Bronchus fibroblast of lung (primary cell): ENCODE measurements at places on chromosomes 16 and 17. TPM values are rescaled to one million over a fixed set of nuclear protein-coding genes. Genes with fewer than 3 reads are reported as not detected.

PDILT gene
- not detected in 2 replicates for total RNA-seq

SAMD14 gene
- total RNA-seq: 1.0 and 1.8 TPM in 2 replicates

ASB16 gene
- total RNA-seq: under 0.01 TPM in 1 of 2 replicates, not detected in the other

KCNG4 gene
- total RNA-seq: not detected in 2 replicates

TBC1D3H gene
- not detected in 2 replicates for total RNA-seq

OVCA2 gene
- 57.5 and 59.2 TPM in 2 replicates for total RNA-seq

SLC5A11 gene
- not detected in 2 replicates for total RNA-seq

TBX2 gene
- 88.9 and 89.6 TPM in 2 replicates for total RNA-seq

KRTAP1-5 gene
- total RNA-seq: 0.50 and 0.59 TPM in 2 replicates

ABCC6 gene
- 0.30 TPM in 1 of 2 replicates, not detected in the other for total RNA-seq

PPP1R27 gene
- total RNA-seq: not detected in 2 replicates

EPOP gene
- total RNA-seq: 0.74 and 1.2 TPM in 2 replicates

DHRS7C gene
- not detected in 2 replicates for total RNA-seq

COPZ2 gene
- 23.6 and 26.6 TPM in 2 replicates for total RNA-seq

HYDIN gene
- 0.34 TPM in 1 of 2 replicates, not detected in the other for total RNA-seq

TNS4 gene
- total RNA-seq: under 0.01 and 0.17 TPM in 2 replicates

SOX8 gene
- total RNA-seq: 0.15 TPM in 1 of 2 replicates, not detected in the other

GAS2L2 gene
- not detected in 2 replicates for total RNA-seq

HS3ST3A1 gene
- 20.5 and 21.6 TPM in 2 replicates for total RNA-seq

TPSG1 gene
- total RNA-seq: not detected in 2 replicates

UNC13D gene
- total RNA-seq: 0.84 and 1.5 TPM in 2 replicates

SLC35G6 gene
- not detected in 2 replicates for total RNA-seq

ANKRD13B gene
- 7.6 and 8.0 TPM in 2 replicates for total RNA-seq

MYO15B gene
- total RNA-seq: 2.0 and 2.1 TPM in 2 replicates

KRT33A gene
- total RNA-seq: not detected in 2 replicates

KRT15 gene
- 0.45 and 0.67 TPM in 2 replicates for total RNA-seq

GOSR1 gene
- total RNA-seq: 23.2 and 28.5 TPM in 2 replicates

ADGRG1 gene
- 1.8 TPM in 2 replicates for total RNA-seq

FOXN1 gene
- total RNA-seq: not detected in 2 replicates

KRT39 gene
- not detected in 2 replicates for total RNA-seq

CNTD1 gene
- total RNA-seq: not detected in 2 replicates

SLC12A3 gene
- total RNA-seq: not detected in 2 replicates

ABCA6 gene
- 0.74 and 0.84 TPM in 2 replicates for total RNA-seq

KRT20 gene
- total RNA-seq: not detected in 2 replicates

SLFN12 gene
- total RNA-seq: 9.4 and 11.6 TPM in 2 replicates

NGFR gene
- total RNA-seq: under 0.01 TPM in 1 of 2 replicates, not detected in the other

KCNH4 gene
- under 0.01 TPM in 1 of 2 replicates, not detected in the other for total RNA-seq

ACSM2A gene
- not detected in 2 replicates for total RNA-seq

MT3 gene
- total RNA-seq: not detected in 2 replicates

GRIN2A gene
- total RNA-seq: under 0.01 TPM in 1 of 2 replicates, not detected in the other

SBK1 gene
- under 0.01 TPM in 2 replicates for total RNA-seq

SARM1 gene
- 5.2 and 9.1 TPM in 2 replicates for total RNA-seq

MT1X gene
- total RNA-seq: 30.9 and 62.4 TPM in 2 replicates

MT1M gene
- 2.8 and 3.0 TPM in 2 replicates for total RNA-seq

CDH15 gene
- 0.30 TPM in 1 of 2 replicates, not detected in the other for total RNA-seq

FBXW10 gene
- total RNA-seq: not detected in 2 replicates

PDIA2 gene
- total RNA-seq: 0.17 and 0.45 TPM in 2 replicates

LRRC59 gene
- 233 and 248 TPM in 2 replicates for total RNA-seq

PDE6G gene
- 1.3 and 2.2 TPM in 2 replicates for total RNA-seq

SLC16A6 gene
- 0.50 and 0.89 TPM in 2 replicates for total RNA-seq

MT4 gene
- total RNA-seq: not detected in 2 replicates

SPATA32 gene
- not detected in 2 replicates for total RNA-seq

HOXB9 gene
- total RNA-seq: under 0.01 and 0.15 TPM in 2 replicates

GRAPL gene
- 1.5 TPM in 1 of 2 replicates, not detected in the other for total RNA-seq

KRT31 gene
- not detected in 2 replicates for total RNA-seq
